ENCODE measurements at places on chromosomes 7 and 10.

- no peak for DNase-seq
Observed at GRCh38 chr10:118950190-118950680, 79.3 kb upstream of the NANOS1 start.

DNA sequence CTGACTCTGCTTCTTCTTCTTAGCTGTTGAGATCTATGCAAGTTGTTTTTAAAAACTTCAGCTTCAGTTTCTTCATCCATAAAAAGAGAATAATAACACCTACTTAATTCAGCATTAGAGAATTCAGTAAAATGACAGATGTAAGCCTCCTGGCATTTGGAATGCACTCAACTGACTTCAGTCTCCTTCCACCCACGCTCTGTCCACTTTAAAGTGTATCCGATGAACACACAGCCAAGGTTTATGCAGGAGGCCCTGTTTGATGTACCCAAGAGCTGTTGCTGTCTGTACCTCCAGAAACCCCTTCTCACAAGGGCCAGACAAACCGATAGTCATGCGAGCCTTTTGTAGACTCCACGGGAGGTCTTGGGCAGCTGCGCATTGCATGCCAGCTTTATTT is 27.1 kb upstream of the SLC35B4 start:
- no peak for DNase-seq

DNA sequence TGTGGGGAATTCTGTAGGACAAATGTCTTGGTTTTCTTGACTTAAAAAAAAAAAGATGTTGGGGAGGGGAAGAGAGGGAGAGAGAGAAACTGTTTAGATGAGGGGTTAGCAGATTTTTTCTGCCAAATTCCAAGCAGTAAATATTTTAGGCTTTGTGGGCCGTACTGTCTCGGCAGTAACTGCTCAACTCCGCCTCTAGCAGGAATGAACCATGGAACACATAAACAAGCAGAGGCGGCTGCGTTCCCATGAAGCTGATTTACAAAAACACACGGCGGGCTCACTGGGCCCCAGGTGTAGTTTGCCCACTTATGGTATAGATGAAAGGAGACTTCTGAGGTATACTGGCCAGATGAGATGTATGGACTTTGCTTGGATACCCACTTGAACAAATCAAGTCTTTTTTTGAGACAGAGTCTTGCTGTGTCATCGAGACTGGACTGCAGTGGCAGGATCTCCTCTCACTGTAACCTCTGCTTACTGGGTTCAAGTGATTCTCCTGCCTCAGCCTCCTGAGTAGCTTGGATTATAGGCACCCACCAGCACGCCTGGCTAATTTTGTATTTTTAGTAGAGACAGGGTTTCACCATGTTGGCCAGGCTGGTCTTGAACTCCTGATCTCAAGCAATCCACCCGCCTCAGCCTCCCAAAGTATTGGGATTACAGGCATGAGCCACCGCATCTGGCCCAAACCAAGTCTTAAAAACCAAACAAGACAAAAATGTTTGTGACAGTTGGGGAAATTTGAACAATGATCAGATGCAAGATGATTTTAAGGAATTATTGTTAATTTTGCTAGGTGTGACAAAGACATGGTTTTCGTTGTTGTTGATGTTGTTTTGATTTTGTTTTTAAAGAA is 9.7 kb upstream of the ADAMTS14 start:
- DNase-seq, result no peak

DNA sequence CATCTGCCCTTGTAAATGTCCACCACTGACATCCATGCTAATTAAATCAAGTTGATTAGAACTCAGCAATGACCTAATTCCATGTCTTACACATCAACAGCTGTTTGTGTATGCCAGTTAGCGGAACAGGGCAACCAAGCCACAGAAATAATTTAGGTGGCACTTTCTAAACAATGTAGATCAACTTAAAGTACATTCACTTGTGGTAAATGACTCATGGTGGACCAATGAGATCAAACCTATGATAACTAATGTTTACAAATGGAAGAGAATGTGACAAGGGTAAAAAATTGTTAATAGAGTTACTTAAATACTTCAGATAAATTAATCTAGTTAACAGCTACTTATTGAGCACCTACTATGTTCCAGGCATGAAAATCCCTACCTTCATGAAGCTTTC is 63.1 kb upstream of the ICA1 start:
- DNase-seq, result no peak

- DNase-seq, result no peak
Observed at GRCh38 chr7:71942115-71942514, 470.0 kb downstream of the CALN1 start.

GRCh38 chr7:30349170-30349569 is 64.8 kb downstream of the ZNRF2 start:
- no peak for DNase-seq

DNA sequence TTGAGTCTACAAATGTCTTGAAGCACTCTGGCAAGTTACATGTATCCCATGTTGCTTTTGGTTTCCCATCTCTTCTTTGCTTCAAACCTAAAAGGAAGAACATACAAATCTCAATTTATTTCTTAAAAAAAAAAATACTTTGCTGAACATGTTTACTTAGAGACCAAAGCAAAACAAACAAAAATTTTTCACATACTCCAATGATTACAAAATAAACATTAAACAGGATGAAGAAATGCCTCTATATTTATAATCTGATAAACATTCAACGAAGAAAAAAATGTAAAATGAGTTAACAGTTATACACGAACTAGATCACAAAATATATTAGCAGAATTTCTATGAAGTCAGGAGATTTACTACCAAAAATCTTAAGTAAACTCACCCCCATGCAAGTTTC is 31.3 kb downstream of the FAM204A start:
- DNase-seq, result no peak

GRCh38 chr10:87852089-87852488 is 11.2 kb downstream of the KLLN start:
- DNase-seq, result no peak

DNA sequence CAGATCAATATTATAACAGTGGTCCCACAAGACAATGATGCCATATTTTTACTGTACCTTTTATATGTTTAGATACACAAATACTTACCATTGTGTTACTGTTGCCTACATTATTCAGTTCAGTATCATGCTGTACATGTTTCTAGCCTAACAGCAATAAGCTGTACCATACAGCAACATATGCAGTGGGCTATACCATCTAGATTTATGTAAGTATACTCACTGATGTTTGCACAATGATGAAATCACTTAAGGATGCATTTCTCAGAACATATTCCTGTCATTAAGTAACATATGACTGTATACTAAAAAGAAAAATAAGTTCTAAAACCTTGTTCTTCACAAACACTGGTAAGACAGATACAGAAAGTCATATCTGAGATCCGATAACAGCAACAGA is 468.6 kb upstream of the SEMA3A start:
- no peak for DNase-seq

GRCh38 chr7:151308256-151308655 is 33.4 kb upstream of the NUB1 start:
- no peak for DNase-seq

DNA sequence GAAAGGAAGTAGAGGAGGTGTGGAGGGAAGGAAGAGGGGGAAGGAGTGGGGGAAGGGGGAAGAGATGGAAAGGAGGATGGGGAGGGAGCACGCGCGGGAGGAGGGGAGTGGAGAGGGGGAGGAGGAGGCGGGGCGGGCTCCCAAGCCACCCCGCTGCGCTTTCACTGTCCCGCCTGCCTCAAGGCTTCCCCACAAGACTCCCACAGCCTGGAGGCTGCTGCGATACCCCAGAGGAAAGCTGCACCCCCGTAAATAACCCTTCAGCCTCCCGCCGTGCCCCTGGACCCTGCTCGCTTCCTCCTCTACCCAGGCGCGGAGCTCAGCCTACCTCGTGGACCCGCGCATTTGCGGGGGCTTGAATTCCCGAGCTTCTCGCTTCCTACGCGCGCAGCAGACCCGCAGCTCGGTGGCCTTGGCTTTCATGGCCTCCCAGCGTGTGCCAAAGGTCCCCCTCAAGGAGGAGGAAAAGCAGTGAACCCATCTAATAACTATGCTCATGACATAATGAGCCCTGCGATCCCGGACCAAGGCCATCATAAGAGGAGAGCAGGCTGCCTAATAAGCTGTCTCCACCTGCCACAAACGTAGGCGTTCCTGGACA is at the start of gene C10orf67:
Gene C10orf67, minus strand, starts transcription at position 557 of the 601 bp plus-strand sequence. Its CDS starts 23 bp downstream, at position 534.
- no peak for DNase-seq
